Kidney glomerular epithelial cell (primary cell): ENCODE measurements at places on chromosomes 3 and 15.

DNA sequence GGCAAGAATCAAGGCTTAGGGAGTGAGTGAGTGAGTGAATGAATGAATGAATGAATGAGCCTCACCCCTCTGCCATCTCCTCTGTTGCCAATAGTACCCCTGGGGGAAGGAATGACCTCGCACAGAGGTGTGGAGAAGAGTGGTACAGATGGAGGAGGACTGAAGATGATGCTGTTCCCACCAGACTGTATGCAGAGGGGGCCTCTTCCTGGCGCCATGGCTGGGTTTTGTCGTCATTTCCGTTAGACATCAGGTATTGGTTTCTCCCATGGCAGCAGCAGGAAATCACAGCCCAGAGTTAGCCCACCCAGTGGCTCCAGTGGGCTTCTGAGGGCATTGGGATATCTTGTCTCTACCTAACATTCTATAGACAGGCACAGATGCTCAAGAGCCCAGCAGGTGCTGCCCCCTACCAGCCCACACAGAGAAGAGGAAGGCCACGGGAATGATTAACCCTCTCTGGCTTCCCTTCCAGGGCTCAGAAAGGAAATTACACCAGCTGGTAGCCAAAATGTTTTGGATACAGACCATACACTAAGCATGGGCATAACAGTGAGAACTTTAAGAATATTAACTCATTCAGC lies 109.8 kb upstream of the SLC6A11 start:
- no peak for DNase-seq

DNA sequence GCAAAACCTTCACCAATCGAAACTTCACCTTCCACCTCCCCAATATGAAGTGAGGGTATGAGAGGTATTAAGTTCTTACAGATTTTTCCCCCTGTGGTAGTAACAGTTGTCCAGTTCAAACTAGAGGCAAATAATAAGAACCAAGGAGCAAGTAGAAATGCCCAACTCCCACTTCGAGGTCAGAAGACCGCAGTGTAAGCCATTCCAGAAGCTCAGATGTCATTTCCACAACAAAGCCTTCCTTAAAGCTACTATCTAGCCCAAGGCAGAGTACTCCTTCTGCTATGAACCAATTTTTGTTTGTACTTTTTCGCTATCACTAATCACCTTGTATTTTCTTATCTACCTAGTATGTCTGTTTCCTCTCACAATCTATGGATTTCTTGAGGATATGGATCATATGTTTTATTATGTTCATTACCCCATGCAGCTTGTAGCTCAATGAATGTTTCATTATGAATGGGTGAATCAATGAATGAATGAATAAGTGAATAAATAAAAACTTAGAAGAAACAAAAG lies 235.7 kb upstream of the KCNMB2 start:
- DNase-seq: no peak

GRCh38 chr3:170513642-170514041 lies 72.2 kb downstream of the SLC7A14 start:
- no peak for DNase-seq

- no peak for DNase-seq
These were observed 96.3 kb downstream of the PCSK6 start for GRCh38 chr15:101393172-101393571.

GRCh38 chr3:34361921-34362320 lies 563.5 kb downstream of the PDCD6IP start:
- DNase-seq: no peak

- DNase-seq: no peak
These were observed 157.1 kb upstream of the DPH6 start for GRCh38 chr15:35702946-35703495.

GRCh38 chr15:58472821-58473581 lies 41.2 kb downstream of the LIPC start:
- peak; percentile 47 for DNase-seq

DNA sequence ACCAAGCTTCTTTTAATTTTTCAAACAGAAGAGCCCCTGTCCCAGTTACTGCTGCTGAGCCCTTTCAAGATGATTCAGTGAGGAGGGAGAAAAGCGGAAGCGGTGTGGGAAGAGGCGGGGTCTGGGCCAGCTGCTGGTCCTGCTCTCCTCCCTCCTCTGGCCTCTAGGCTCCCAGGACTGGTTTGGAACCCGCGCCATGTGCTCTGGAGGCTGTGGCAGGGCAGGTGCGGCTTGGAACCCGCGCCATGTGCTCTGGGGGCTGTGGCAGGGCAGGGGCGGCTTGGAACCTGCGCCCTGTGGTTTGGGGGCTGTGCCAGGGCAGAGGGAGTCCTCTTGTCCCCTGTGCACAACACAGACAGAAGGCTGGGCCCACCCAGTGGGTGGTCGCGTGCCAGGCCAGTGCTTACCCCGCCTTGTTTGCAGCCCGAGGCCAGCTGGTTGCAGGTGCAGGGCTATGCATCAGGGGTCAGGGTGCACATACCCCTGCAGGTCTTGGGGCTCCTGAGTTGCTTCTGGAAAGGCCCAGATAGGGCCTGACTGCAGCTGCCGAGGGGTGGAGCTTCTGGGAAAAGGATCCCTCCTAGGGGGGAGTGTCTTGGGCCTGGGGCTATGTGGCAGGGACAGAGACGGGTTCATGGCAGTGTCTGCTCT lies 12.2 kb downstream of the ALG1L2 start:
- no peak for DNase-seq

DNA sequence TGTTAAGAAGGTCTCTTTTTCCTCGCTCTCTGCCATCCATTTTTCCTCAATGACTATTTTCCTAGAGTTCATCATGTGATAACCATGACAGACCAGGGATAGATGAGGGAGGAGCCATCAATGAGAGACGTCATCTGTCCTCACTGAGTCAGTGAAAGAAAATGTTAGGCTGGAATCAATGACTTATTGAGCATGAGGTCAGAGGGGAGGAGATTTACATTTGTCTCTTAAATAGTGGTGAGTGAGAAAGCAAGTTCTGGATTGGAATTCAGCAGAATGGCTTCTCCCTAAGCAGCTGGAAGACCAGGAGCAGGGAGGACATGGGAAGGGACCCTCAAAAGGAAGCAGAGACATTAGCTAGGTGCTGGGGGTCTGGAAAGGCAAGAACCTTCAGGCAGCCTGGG lies 28.2 kb upstream of the USP3 start:
- peak; percentile 94 for DNase-seq

DNA sequence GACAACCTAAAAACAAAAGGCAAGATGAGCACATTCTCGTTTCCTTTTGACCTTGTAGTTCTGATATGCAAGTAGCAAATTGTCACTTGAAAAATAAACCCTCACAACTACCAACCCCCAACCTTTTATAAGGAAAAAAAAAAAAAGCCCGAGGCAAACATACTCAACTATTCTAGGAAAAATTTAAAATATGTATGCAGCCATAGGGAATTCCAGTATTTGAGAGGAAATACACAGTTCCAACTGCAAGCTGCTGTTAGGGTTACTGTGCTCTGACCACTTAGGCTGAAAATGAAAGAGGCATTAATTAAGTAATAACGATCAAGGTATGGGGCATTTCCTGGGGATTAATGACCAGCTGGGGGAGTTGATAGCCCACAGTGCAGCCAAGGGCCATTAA lies 281.9 kb upstream of the DPH6 start:
- no peak for DNase-seq

- DNase-seq: peak; percentile 6
These were observed 162.9 kb downstream of the CHSY1 start for GRCh38 chr15:101088788-101089578.

DNA sequence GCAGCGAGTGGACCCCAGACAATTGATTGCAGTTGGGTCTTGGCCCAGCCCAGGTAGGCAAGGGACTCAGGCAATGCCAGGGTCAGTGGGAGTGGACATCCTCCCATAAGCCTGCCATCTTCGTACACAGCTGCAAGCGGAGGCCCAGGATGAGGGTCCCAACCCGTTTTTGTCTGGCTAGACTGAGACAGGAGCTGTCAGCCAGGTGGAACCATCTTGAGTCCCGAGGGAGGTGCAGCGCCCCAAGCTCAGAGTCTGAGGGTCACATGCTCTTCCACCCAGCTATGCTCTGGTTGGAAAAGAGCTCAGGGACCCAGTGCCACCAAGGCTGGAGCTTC lies 22.6 kb upstream of the IP6K2 start:
- no peak for DNase-seq

DNA sequence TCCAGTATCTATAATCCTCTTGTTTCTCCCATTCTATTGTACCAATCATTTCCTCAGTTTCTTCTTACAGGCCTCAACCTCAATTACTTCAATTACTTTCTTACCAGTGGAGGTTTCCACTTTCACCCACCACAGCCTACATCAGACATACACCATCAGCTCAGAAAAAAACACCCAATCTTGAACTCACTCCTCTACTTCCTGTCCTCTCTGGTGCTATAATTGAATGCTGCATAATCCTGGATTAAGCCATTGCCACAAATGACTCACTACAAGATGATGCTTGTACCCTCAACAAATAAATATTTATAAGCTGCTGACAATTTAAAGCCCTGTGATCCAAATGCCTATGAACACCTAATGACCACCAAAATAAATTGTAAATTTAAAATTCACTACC lies 18.5 kb downstream of the RYK start:
- no peak for DNase-seq

DNA sequence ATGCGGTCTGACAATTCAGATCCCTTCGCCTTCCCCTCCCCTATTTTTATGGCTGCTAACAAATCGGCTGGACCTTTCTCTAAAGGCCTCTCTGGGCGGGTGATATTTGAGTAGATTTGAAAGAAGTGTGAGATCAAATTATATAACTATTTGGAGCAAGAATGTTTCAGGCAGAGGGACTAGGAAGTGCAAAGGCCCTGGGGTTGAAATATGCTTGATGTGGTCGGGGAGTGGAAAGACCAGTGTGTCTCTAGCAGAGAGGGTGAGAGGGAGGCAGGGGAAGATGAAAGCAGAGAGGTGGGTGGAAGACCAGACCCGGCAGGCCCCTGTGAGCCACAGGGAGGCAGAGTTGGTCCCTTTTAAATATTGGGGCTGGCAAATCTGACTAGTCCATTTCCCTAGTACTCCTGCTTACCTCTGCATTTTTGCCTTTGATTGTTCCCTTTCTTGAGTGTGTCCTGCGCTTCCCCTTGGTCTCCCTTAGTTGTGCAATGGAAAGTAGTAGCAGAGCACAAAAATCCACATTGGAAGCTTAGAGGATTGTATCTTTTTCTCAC lies 32.3 kb downstream of the SLCO3A1 start:
- DNase-seq: no peak

- no peak for DNase-seq
These were observed 92.4 kb upstream of the ANKRD34C start for GRCh38 chr15:79190093-79190492.
